ENCODE measurements at places on chromosomes 3 and 15. TPM values are rescaled to one million over a fixed set of nuclear protein-coding genes. Genes with fewer than 3 reads are reported as not detected.

Gene GP5
- 0.36 TPM for total RNA-seq

Gene KBTBD12
- not detected for total RNA-seq

Gene SLC51A
- total RNA-seq, result not detected

- H3K27ac ChIP-seq, result no peak overlapping the region
- no peaks in the 10 kb centered on the region for H3K4me1 ChIP-seq
- H3K36me3 ChIP-seq, result no peaks in the 10 kb centered on the region
- no peak for DNase-seq
- H3K4me3 ChIP-seq, result no peak overlapping the region
Measured at GRCh38 chr3:4597208-4597985, 104.2 kb downstream of the ITPR1 start.

- no peak within 1 kb of the TSS for H3K27ac ChIP-seq
- peaks cover 14% of the 10 kb centered on the region for H3K27me3 ChIP-seq
- no peaks in the 10 kb centered on the region for H3K36me3 ChIP-seq
Measured at GRCh38 chr3:46717447-46718231, at the start of gene PRSS50. Gene PRSS50 (minus strand): TSS chr3:46717869. CDS start chr3:46717824, 45 bp downstream.

GRCh38 chr3:158804441-158804840, 2.6 kb downstream of the MFSD1 start:
- no peak for DNase-seq
- H3K27me3 ChIP-seq, result no peaks in the 10 kb centered on the region
- no peak overlapping the region for H3K27ac ChIP-seq

DNA sequence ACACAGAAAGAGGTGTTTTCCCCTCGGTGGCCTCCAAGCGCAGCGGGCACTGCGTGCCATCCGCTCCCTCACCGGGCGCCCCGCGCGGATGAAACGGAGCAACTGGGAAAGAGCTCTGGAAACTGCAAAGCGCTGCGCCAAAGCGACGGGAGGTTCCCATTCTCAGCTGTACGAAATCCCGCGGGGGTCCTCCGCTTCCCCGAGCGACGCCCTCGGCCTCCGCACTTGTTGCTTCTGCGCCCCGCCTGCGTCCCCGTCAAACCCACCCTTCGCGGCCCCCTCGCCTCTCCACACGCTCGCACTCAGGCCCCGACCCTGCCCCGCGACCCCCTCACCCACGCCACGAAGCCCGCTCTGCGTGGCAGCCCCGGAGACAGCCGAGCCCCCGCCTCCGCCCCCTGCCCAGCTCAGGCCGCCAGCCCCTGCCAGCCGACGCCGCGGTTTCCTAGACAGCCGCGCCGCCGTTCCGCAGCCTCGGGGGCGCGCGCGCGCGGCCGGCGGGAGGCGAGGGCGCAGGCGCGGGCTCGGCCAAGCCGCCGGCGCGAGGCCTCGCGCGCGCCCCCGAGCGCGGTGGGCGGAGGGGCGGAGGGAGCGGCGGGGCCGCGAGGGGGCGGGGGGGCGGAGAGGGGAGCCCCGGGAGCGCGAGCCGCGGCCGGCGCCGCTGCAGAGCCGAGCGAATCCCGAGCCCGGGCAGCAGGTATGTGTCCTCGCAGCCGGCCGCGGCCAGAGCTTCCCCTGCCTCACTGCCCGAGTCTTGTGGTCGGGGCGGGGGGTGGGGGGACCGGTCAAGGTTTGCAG, at the start of gene TMEM266:
TMEM266 (plus strand) TSS at position 666 of the 798 bp plus-strand sequence. CDS start 74,279 bp downstream, outside the sequence.
- H3K27ac ChIP-seq, result no peak within 1 kb of the TSS
- H3K4me1 ChIP-seq, result peaks cover 9% of the 10 kb centered on the region
- H3K4me3 ChIP-seq, result peak within 1 kb of the TSS; percentile 69
- H3K27me3 ChIP-seq, result peaks cover 64% of the 10 kb centered on the region
- DNase-seq, result peak; percentile 87

DNA sequence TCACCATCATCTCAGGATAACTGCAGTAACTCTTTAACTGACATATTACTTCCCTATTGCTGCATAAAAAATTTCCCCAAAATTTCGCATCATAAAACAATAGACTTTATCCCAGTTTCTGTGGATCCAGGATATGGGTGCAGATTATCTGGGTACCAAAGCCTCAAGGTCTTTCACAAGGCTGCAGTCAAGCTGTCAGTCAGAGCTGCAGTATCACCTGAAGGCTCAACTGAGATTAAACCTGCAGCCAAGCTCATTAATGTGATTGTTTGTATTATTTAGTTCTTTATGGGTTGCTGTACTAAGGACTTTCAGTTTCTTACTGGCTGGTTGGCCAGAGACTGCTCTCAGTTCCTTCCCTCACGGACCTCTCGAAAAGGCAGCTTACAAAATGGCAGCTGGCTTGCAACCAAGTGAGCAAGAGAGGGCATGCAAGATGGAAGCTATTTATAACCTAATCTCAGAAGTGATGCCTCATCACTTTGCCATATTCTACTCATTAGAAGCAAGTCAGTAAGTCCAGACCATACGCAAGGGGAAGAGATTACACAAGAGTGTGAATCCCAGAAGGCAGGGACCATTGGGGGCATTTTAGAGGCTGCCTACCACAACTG, 54.9 kb downstream of the DCUN1D1 start:
- H3K27me3 ChIP-seq, result no peaks in the 10 kb centered on the region
- no peak overlapping the region for H3K27ac ChIP-seq
- no peak overlapping the region for H3K4me3 ChIP-seq

Measured in osteoblast (primary cell).